ENCODE measurements at places on chromosomes 5 and 9.
A peak's percentile ranks its signal among the peaks of the same experiment; 100 is the strongest.

- H3K4me3 ChIP-seq, result no peak overlapping the region
- H3K4me1 ChIP-seq, result no peaks in the 10 kb centered on the region
- H3K27me3 ChIP-seq, result no peaks in the 10 kb centered on the region
- no peak for DNase-seq
- no peak overlapping the region for H3K27ac ChIP-seq
Observed at GRCh38 chr9:137781906-137782585, 95.5 kb upstream of the CACNA1B start.

GRCh38 chr5:2303431-2304100, 420.8 kb upstream of the IRX4 start:
- no peak overlapping the region for H3K27ac ChIP-seq
- DNase-seq, result no peak
- H3K27me3 ChIP-seq, result no peaks in the 10 kb centered on the region

DNA sequence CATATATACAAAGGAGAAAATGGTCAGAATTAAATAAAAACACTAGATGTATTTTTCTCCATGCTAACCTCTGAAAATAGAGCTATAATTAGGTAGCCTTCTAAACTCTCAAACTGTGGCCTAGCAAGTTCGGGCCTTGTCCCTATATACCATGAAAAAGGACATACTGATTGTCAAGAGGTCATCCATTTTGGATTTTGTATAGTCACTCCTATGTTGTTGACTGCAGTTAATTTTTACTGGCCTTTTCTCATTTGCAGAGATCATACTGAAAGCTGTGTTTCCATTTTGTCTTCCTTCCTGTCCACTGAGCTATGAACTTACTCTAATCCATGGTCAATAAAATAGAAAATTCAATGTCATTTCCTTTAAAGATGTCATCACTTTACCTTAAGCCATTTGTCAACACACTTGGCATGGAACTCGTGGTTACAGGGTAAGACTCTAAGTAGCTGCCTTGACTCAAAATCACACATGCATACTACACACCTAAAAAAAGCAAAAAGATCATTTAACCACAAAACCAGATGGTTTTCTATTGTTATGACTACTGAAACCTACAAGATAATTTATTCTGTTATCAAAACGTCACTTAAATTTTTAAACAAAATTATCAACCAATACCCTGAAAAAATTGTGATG, 58.0 kb downstream of the RNF38 start:
- no peak for DNase-seq
- H3K27ac ChIP-seq, result peak overlapping the region; percentile 34
- no peaks in the 10 kb centered on the region for H3K27me3 ChIP-seq
- peaks cover 4% of the 10 kb centered on the region for H3K4me1 ChIP-seq
- H3K4me3 ChIP-seq, result no peak overlapping the region
- peaks cover 9% of the 10 kb centered on the region for H3K36me3 ChIP-seq

DNA sequence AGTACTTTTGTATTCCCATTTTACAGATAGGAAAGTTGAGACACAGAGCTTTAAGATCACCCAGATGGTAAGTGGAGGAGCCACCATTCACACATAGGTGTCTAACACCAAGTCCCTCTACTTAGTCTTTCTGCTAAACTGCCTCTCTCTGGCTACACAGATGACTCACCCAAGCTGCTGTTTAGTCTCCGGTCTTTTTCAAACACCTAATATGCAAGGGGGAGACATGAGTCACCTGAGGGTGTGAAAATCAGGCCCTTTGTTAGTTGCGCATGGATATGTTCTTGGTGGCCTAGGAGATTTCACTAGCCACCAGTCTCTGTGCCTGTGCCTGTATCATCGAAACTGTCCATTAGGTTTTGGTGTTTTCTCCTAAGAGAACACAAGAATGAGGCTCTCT, 117.8 kb downstream of the MAST4 start:
- no peak overlapping the region for H3K4me3 ChIP-seq
- H3K36me3 ChIP-seq, result no peaks in the 10 kb centered on the region
- H3K27ac ChIP-seq, result no peak overlapping the region
- H3K27me3 ChIP-seq, result no peaks in the 10 kb centered on the region
- no peak for DNase-seq

- H3K4me1 ChIP-seq, result peaks cover 12% of the 10 kb centered on the region
- H3K27me3 ChIP-seq, result no peaks in the 10 kb centered on the region
- H3K36me3 ChIP-seq, result no peaks in the 10 kb centered on the region
- H3K4me3 ChIP-seq, result no peak overlapping the region
Observed at GRCh38 chr5:50854082-50854481, 187.6 kb downstream of the PARP8 start.

GRCh38 chr5:173902743-173903142, 14.6 kb downstream of the CPEB4 start:
- peak overlapping the region; percentile 59 for H3K27ac ChIP-seq
- H3K4me3 ChIP-seq, result 0 out of 2 replicates have a peak overlapping the region, but pooled peaks have one; percentile 0
